ENCODE measurements at places on chromosomes 12 and 14.

- DNase-seq, result no peak
These were observed 95.6 kb downstream of the DAAM1 start for GRCh38 chr14:59284059-59284458.

GRCh38 chr12:28258998-28259397 is 68.7 kb downstream of the CCDC91 start:
- no peak for DNase-seq

DNA sequence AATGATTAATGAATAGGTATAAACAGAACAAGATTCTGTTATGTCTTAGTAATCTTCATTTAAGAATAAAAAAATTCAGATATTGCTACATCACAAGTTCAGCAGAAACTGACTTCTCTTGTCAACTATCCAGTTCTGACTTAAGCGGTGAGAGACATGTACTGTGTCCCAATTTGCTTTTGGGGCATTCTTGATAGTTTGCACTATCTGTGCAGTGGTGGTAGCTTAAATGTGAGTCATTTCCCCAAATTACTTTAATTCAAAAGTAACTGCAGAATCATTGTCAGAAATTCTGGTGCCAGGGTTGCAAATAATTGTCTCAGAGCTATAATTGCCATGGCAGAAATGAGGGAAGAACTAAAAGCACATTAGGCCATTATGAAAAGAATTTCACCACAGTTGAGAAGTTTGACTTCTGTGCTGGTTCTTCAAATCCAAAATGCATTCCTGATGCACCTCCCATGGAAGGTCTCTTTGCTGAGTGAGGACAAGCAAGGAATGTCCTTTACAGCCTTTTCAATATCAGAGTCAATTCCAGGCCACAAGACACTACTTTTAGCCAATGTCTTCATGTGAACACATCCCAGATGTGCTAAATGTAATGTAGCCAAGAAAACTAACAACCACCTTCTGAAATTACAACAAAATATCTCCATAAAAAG is 304.7 kb downstream of the SSPN start:
- DNase-seq, result no peak

GRCh38 chr14:74569387-74569786 is 42.6 kb downstream of the LTBP2 start:
- DNase-seq, result no peak

- no peak for DNase-seq
These were observed 52.8 kb downstream of the HMGA2 start for GRCh38 chr12:65876898-65877721.

- DNase-seq, result no peak
These were observed 11.8 kb upstream of the GPR132 start for GRCh38 chr14:105076805-105077648.

- DNase-seq, result no peak
These were observed 249.9 kb downstream of the SLC15A4 start for GRCh38 chr12:128573907-128574306.

- no peak for DNase-seq
These were observed 215.7 kb downstream of the CPNE8 start for GRCh38 chr12:38689704-38690103.

DNA sequence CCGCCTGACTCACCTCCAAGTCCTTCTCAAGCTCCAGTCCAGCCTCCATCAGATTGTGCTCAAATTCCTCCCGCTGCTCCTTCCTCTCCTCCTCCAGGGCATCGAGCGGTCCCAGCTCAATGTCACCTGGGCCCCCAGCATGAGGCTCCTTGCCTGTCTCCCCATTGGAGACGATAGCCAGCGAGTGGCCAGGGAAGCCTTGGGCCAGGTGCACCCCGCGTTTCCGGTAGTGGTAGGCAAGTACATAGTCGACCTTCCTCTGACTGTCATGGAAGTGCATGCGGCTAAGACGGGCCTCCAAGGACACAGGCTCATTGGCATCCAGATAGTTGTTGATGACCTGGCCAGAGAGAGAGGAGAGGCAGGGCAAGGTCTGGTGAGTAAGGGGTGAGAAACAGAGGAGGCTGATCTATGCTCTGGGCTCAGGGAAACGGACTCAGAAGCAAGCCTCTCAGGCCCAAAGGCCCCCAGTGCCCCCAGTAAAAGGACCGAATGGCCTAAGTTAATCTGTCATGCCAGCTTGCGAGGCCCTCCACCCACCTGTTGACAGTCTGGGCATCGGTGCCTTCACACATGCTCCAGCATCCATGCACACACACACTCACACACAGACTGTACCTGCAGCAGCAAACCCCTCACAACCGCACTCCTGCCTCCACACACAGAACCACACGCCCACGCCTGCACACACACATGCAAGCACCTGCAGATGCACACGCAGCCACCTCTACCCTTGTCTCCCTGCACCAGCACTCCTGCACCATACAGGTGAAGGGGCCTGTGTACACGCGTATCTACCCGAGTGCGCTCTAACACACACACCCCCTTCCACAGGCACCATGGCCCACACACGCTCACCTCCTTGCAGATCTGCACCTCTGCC is 23.8 kb downstream of the ANO2 start:
- no peak for DNase-seq

DNA sequence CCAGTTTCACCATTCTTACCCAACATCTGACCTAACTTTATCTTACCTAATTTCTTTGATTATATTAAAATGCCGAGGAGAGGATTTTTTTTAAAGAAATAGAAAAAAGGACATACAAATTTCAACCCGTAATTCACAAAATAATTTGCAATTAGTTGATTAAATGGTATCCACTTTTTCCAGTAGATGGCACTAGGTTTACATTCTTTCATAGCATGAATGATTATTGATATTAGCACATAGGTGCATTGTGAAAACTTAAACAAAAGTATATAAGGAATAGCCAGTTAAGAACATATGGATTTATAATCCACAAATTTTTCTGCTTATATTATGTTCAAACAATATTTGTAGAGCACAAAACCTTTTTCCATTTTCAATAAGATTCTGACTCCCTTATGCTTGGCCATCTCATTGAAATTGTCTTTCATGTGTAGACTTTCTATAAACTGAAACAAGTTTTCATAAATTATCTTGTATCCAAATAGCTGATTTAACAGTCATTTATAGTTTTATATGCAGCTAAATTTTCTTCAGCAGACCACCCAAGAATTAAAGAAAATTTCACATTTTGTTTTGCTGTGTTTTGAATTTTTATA is 35.3 kb downstream of the MSRB3 start:
- DNase-seq, result no peak

- DNase-seq, result no peak
These were observed 5.6 kb downstream of the ZNF385A start for GRCh38 chr12:54378796-54379397.

DNA sequence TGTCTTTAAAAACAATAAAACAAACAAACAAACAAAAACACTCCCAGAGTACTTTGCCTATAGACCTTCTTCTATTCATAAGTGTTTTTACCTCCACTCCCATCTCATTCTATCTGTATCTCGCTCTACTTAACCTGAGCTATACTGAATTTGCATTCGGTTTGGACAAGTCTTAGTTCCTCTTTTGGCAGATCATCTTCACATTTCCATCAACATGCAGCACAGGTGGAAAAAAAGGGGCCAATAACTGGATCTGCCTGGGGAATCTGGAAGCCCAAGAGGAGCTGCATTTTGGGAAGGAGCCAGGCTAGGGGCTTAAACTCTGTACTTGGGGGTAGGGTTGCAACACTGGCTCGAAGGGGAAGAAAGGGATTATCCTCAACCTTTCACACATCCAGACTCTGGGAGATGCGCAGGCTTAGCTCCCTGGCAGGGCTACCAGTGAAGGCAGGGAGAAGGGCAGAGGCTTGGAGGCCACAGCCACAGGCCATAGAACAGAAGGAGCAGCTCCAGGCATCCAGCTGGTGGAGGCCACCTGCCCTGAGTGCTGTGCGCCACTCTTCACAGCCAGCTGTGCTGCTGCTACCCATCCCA is 4.1 kb downstream of the NINJ2 start:
- DNase-seq, result no peak

DNA sequence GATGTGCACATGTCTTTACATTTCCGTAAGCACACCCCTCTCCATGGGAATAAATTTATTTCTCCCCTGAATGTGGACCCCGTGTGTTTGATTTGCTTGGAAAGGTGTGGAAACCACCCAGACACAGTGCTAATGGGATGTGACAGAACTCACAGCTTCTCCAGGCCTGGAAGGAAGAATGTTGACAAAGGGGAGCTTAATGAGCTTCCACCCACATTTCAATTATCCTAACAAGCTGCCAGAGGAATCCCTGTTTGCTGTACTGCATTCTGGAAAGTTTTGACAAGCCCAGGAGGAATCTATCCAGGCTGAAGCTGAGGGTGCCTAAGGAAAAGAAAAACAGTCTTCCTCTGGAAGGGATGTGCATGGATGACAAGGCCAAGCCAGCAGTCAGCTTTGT is 51.2 kb upstream of the CCDC60 start:
- DNase-seq, result no peak

DNA sequence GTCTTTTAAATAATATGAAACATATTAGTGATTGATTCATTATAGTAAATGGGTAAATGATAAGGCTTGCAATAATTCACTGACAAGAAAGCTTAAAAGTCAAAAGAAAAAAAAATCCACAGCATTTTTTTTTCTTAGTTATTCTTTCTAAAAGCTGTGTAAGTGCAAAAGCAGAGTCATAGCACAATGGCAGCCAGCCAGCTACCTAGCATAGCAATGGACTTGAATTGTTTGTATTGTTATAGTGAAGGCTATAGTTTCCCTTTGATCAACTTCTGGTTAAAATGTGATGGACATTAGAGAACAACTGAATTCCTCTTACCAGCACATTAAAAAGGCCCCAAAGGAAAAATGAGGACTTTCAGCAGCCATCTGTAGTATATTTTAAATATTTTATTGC is 232.1 kb downstream of the NAV3 start:
- DNase-seq, result no peak

GRCh38 chr12:107748472-107748871 is 12.5 kb downstream of the PRDM4 start:
- no peak for DNase-seq

DNA sequence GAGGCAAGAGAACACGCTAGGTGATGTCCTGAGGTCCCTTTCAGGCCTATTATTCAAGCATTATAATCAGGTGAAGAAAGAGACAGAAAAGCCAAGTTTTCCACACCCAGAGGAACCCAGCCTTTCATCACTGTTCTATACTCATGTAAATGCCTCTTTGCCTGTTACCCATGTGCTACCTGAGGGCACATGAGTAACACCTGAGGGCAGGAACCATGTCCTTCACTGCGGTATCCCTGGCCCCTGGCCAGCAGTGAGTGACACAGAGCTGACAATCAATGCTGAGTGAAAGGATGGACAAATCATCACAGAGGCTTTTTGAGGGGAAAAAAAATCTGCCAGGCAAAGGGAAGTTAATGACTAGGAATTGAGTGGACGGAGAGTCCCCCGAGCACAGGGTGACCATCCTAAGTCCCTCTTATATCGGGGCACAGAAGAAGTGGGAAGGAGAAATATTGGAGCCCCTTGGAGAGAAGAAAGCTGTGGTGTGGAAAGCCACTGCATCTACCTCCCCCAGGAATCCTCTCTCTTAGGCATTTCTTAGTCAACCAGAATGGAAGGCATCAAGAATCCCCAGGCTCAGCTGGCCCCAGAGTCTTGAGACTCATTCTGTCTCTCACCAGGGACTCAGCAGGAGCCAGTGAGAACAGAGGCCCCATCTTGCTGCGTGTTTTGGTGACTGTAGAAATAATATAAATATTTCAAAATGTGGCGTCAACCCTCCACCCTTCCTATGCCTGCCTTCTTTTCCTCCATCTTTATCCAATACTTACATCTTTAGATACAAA is 212.9 kb downstream of the DPF3 start:
- no peak for DNase-seq

- DNase-seq, result no peak
These were observed 93.4 kb upstream of the SLCO1C1 start for GRCh38 chr12:20601668-20602280.

DNA sequence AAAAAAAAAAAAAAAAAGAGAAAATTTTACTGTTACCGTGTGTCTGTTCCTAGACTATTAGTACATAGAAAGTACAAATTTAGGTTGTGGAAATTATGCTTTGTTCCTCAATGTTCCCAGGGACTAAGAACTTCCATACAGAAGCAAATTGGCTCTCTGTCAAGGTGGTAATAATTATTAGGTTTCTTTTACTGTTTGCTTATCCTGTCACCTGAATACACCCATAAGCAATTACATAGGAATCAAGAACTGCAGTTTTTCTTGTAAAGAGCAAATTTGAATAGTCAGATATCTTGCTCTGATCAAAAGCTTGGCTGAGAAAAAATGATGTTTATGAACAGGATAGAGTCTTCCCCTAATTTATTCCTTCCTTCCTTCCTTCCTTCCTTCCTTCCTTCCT is 191.2 kb downstream of the AEBP2 start:
- DNase-seq, result no peak

DNA sequence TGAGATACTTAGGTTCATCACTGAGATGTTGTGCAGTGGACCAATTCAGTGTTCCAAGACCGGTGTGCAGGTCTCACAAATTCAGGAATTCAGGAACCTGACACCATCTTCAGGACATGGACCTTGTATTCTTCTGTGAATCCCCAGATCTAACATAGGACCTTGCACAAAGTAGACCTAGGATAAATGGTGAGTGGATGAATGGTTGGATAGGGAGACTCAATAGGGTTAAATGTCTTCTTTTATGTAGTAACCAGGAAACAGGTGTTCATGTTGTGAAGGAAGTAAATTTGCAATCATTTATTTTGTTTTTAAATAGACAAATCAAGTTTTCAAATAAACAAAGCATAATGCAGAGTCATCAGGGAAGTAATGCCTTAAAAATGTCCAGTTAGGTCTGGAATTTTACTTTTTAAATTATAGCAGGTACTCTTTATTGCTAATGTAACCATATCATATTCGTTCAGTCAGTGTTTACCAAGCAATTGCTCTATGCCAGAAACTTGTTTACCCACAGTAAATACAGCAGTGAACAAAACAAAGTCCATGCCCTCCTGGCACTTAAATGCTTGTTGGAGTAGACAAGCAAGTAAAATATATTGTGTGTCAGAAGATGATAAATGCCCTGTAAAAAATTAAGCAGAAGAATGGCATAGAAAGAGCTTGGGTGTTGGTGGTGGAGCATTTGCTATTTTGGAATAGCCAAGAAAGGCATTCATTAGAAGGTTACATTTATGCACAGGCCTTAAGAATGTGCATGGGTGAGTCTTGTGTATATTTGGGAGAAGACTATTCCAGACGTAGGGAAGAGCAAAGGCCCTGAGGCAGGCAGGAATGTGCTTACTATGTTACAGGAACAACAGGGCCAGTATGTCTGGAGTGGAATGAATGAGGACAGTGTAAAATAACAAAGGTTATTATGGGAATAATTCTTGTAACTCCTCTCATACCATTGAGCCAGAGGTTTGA is 26.3 kb downstream of the RXYLT1 start:
- no peak for DNase-seq

DNA sequence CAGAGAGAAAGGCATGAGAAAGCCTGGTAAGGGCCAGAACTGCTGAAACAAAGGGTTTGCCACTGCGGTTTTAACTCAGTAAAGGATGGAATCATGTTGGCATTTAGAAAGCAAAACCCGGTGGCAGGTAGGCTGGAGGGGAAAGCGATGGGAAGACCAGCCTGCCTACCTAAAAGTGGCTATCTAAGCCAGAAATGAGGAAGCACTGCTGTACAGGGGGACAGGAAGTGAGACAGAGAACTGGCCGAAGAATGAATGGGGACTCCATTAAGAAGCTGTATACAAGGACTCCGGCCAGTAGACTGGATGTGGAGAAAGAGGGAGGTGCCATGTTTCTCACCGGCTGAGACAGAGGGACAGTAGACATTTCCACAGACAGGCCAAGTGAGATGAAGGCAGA is 48.2 kb downstream of the PPM1H start:
- DNase-seq, result no peak
